ENCODE measurements at places on chromosomes 2 and 18. TPM values are rescaled to one million over a fixed set of nuclear protein-coding genes. Genes with fewer than 3 reads are reported as not detected.

The TMEM198 gene
- total RNA-seq, result under 0.01 TPM

The C2orf92 gene
- total RNA-seq, result 0.24 TPM

The CCDC85A gene
- not detected for total RNA-seq

The NXPH2 gene
- not detected for total RNA-seq

The C2orf80 gene
- total RNA-seq, result not detected

The PMS1 gene
- 19.6 TPM for total RNA-seq

The DHRS9 gene
- total RNA-seq, result 0.72 TPM

The SLC4A5 gene
- 0.24 TPM for total RNA-seq

The TFPI gene
- total RNA-seq, result 19.0 TPM

The KLHL29 gene
- 6.0 TPM for total RNA-seq

The IGFBP2 gene
- total RNA-seq, result 41.8 TPM

The IL36G gene
- 41.4 TPM for total RNA-seq

The RNF125 gene
- 1.5 TPM for total RNA-seq

The REEP1 gene
- total RNA-seq, result 0.24 TPM

The KLHL41 gene
- total RNA-seq, result 0.24 TPM

The PCARE gene
- not detected for total RNA-seq

The OSBPL6 gene
- total RNA-seq, result 6.0 TPM

The LAMA1 gene
- total RNA-seq, result 25.8 TPM

The COA5 gene
- 17.5 TPM for total RNA-seq

The TMEFF2 gene
- under 0.01 TPM for total RNA-seq

The IL18R1 gene
- 5.1 TPM for total RNA-seq

The DLX2 gene
- total RNA-seq, result under 0.01 TPM

The TTR gene
- total RNA-seq, result not detected

The SDC1 gene
- 1,471 TPM for total RNA-seq

Data from tracheal epithelial cell (primary cell).